ENCODE measurements at places on chromosomes 5 and 9.

DNA sequence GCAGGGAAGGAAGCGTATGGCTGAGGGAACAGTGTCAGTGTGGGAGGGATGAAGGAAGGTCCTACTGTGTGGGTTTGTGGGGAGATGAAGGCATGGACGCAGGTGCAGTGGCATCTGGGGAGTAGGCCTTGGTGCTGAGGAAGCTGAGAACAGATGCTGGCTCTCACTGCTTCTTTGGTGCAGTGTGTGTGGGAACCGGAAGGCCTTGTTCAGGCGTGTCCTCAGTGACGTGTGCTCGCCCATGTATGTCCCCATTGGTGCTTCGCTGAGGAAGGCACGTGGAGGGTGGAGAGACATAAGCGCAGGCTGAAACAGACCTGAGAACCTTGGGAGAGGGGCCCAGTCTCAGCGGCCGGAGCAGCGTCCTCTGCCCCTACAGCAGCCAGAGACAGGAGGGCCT is 18.7 kb downstream of the ADAMTS13 start:
- DNase-seq = no peak

DNA sequence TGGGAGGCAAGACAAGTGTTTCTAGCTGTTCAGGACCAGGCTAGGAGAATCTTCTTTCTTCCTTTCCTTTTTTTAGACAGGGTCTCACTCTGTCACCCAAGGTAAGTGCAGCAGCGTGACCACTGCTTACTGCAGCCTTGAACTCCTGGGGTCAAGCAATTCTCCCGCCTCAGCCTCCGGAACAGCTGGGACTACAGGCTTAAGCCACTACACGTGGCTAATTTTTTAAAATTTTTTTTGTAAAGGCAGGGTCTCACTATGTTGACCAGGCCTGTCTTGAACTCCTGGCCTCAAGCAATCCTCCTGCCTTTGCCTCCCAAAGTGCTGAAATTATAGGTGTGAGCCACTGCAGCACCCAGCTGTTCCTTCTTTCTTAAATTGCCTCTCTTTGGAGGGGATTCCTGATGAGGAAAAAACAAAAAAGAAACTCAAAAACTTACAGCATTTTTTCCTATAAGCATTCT is 53.1 kb downstream of the LHFPL2 start:
- no peak for DNase-seq

- no peak for DNase-seq
Observed at GRCh38 chr9:2271426-2271825, 256.3 kb downstream of the SMARCA2 start.

- DNase-seq = no peak
Observed at GRCh38 chr5:53191548-53192165, 82.1 kb upstream of the MOCS2 start.

GRCh38 chr5:165108809-165109208 is 1603.4 kb downstream of the MAT2B start:
- DNase-seq = no peak

- DNase-seq = no peak
Observed at GRCh38 chr5:58077416-58077815, 382.5 kb downstream of the PLK2 start.

DNA sequence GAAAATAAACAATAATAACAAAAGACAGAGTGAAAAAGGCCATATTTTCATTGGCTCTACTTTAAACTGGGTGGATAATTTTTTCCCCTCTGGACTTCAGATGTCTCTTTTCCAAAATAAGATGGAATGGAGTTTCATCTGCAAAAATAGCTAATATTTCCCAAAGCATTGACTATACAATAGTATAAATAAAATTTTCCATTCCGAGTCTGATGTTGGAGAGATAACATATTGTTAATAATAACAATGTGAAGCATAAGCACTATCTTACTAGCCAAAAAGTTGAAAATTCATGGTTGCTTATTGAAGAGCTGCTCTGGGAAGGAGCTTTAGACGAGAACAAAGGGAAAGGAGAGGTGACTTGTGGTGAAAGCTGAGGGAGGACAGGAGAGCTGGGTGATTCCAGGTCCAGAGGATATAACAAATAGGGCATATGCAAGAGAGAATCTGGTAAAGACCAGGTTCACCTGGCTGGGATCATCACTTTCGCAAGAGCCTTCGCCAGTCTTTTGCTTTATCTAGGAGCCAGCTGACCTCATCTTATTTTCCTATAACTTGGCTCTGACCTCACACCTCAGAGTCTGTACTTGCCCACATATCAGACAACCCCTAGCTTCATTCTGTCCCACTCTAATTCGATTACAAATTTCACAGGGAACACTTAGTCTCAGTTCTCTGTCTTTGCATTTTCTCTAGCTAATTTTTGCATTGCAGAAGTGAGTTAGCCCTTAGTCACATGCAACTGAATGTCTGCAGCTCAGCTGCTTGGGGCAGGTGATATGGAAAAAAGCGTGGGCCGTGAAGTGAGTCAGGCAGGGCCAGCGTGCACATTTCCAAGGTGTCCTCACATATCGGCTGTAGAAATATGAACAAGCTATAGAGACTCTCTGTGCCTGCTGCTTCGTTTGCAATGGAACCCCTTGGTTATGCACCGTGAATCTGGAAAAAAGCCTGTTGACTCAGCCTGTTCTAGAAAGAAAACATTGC is 7.6 kb upstream of the ZNF474 start:
- DNase-seq = no peak

DNA sequence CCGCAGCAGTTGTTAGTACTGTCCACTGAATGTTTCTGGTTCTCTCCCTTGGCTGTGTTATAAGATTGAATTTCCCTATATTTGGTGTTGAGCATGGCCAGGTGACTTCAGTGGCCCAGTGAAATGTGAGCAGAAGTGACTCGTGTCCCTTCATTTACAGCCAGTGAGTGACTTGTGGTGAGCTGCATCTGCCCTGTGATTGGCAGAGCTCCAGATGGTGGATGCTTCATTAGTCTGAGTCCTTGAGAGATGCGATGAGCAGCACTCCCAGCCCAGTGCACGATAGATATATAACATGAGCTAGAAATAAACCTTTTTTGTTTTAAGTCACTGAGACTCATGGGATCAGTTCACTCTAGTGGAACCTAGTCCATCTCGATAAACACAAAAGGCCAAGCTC is 19.3 kb downstream of the PCSK5 start:
- no peak for DNase-seq

DNA sequence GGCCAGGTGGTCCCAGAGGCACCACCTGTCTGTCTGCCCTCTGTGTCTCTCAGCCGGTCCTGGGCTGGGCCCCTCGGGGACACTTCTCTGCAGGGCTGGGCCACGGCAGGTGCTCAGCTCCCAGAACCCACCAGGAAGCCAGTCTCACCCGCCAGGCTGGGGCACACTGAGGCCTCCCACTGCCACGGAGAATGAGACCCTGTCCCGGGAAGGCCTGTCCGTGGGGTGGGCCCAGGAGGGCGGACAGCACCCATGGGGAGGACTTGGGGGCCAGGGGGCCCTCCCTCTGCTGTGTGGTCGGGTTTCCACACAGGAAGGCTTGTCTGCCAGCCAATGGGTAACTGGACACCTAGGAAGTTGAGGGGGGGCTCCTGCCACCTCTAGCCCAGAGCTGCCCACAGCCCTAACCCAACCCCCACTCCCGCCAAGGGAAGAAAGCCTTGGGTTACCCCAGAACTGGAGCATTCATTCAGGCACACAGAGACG is 4.1 kb upstream of the TUBB4B start:
- no peak for DNase-seq

DNA sequence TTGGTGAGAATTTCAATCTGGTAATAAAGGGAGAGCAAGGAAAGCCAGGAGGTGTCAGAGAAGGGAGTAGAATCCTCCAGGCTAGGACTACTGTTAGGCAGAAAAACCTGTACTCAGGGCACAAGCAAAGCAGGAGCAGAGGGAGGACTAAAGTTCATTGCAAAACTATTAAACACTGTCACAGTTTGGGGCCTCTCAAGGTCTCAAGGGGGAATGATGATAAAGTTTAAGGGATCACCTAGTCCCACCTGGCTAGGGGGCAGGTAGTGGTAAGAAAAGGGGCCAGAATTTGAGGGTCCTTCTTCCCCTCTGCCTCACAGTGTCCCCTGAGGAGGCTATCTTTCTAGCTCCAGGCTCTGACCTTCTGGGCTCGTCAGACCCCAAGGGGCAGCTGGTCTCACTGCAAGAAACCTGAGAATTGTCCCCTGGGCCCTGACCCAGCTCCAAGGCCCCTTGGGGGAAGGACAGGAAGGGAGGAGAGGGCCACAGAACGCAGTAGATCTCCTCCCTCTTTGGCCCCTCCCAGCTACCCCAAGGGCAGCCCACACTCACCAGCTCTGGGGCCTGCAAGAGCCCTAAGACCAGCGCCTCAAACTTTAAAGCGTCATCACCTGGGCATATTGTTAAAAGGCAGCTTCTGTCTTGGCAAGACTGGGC is 974 bp downstream of the CCDC69 start:
- no peak for DNase-seq

DNA sequence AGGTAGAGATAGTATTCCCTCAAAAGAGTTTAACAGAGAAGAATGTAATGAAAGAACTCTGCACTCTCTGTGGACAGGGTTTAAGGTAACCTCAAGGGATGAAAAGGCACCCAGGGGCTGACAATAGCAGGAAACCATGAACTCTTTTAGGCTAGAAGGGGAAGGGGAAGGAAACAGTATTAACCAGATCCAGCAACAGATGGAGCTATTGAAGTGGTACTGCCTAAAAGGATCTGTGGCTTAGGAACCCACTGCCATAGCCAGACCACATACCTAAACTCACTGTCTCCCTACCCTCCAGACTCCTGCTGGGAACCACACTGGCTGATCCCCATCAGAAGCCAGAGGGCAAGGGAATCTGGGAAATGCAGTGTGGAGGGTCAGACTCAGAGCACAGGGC is 35.5 kb downstream of the PLGRKT start:
- DNase-seq = no peak

Data from GM04503 (cell line).